ENCODE measurements at places on chromosomes 13 and 19.

DNA sequence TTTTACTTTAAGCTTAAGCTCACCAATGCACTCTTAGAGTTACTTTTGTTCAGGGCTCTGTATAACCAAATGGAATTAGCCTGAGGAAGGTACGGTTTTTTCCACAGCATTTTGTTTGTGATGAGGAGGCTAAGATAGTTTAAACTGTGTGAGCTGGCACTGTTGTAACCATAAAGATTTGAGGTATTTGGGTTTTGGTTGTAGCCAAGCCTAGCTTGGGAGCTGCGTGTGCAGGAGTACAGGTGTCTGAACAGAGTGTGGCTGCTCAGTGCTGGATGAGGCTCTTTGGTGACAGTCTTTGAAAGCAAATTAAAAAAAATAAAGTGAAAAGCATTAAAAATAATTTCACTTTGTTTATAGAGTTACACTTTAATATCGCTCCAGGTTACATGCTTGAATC is 56.0 kb downstream of the ARHGEF7 start:
- no peak for DNase-seq

GRCh38 chr19:30431591-30431990 is 59.4 kb downstream of the ZNF536 start:
- DNase-seq: no peak

GRCh38 chr13:106296723-106297122 is 238.7 kb downstream of the EFNB2 start:
- no peak for DNase-seq

DNA sequence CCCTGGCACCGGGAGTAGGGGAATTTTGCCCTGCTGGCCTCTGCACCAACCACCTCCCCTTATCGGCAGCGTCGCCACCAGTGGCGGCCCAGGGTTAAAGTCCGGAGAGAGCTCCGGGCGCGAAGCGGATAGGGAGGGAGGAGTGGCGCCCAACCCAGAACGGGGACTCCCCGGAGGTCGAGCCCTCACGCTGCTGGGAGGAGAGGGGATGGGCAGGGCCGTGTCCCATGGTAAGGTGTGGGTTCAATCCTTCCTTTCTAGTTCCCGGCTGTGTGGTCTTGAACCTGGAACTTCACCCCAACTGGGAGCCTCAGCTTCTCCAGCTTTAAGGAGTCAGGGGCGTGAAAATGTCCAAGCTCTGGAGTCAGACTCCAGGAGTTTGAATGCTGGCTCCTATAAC is 23.3 kb upstream of the BCL3 start:
- DNase-seq: no peak

- no peak for DNase-seq
Observed at GRCh38 chr19:13585512-13585911, 79.2 kb upstream of the CACNA1A start.

DNA sequence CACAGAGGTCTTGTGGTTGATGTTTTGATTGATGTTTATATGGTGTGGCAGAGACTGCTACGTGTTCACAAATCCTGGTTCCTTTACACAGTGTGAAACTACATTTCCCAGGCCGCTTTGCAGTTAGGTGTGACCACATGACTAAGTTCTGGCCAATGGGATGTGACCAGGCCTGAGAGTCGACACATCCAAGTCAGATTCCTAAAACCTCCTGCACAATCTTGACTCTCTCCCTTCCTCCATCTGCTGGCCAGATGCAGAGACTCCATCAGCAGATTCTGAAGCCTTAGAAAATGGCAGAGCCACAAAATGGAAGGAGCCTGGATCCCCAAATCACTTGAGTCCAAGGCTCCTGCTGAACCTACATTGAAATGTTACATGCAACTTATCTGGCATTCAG is 12.6 kb downstream of the CD37 start:
- no peak for DNase-seq

DNA sequence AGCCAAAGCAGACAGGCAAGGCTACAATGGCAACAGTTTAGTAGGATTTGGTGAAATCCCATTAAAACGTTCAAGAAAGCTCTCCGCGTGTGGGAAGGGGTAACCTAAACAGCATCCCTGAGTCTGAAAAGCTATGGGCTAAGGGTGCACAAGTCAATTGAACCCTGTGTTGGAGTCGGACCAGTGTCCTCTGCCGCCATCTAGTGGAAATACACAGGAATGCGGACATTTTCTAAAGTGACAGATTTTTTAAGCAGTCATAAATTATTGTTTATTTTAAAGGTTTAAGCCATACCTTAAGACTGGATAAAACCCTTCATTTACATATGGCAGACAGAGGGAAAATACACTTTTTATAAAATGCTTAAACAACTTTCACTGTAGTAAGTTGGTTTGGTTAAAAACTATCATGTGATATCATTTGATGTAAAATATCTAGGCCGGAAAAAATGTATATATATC is 26.5 kb upstream of the LSM14A start:
- no peak for DNase-seq

DNA sequence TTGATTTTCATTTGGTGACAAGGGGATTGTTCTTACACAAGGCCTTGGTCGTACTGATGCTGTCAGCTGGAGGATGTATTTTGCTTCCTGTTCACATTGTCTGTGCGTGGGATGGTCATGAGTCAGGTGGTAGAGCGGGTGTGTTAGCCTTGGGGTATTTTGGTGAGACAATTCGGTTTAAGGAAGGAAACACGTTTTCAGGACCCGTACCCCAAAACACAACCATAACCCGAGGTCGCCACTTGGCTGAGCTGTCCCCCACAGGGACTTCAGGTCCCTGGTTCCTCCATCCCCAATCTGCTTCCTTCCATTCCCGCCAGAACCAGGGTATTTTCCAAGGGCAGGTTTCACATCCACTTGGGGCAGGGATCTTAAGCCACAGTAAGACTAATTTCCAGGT is 15.0 kb downstream of the MYO9B start:
- no peak for DNase-seq

- DNase-seq: no peak
Observed at GRCh38 chr13:99196466-99197116, 4.1 kb upstream of the UBAC2 start.

Data from amygdala (tissue), 56 donors.